T-helper 22 cell (primary cell): ENCODE measurements at places on chromosomes 11 and 22.

- DNase-seq = no peak
Measured at GRCh38 chr11:65503949-65504673, 5.3 kb downstream of the MALAT1 start.

DNA sequence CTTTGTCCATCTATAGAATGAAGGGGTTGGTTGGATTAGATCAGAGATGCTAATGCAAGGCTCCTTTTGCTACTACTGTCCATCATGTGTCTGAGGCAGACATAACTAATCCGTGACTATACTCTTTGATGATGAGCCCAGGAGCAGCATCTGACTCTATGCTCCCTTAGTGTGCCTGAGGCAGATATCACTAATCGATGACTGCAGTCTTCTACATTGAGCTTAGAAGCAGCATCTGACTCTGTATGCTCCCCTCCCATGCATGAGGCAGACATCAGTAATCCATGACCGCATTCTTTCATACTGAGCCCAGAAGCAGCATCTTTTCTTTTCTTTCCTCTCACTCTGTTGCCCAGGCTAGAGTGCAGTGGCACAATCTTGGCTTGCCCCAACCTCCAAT, 4.2 kb downstream of the TCN2 start:
- no peak for DNase-seq

GRCh38 chr11:78916759-78917158, 342.1 kb upstream of the NARS2 start:
- DNase-seq = no peak

GRCh38 chr11:66268952-66269905, 790 bp downstream of the RAB1B start:
- no peak for DNase-seq

DNA sequence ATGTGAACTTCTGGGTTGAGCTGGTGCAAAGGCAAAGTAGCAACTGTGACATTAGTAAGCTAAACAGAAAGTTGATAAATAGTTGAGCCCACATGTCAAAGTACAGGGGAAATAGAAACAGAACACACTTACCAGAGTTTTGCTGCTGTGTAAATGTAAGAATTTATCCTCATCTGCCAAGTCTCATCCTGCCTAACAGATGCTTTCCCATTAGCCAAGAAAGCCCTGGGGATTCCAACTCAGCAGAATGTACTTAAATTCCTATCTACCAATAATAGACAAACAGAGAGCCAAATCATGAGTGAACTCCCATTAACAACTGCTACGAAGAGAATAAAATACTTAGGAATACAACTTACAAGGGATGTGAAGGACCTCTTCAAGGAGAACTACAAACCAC, 7.3 kb upstream of the OR51A2 start:
- no peak for DNase-seq

DNA sequence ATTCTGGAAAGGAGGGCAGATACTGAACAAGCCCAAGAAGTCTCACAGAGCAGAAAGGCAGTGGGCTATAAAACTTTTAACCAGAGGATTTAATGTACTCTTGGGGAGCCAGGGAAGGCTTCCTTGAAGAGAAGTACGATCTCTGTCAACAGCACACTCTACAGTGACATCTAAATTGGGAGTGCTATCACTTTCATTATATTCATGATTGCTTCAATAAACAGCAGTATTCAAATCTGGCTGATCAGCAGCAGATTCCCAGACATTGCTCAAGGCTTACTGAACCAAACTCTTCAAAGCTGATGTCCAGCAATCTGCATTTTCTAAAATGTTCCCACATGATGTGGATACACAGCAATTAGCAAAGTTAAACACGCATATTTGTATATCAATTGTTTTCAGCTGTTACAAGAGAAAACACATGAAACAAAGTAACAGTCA, 44.2 kb downstream of the SYTL2 start:
- DNase-seq = no peak

GRCh38 chr11:119909495-119909894, 180.5 kb upstream of the NECTIN1 start:
- DNase-seq = no peak
